ENCODE measurements at places on chromosomes 12 and 14.

GRCh38 chr12:9348906-9349518, 140.8 kb upstream of the PZP start:
- no peak for DNase-seq

DNA sequence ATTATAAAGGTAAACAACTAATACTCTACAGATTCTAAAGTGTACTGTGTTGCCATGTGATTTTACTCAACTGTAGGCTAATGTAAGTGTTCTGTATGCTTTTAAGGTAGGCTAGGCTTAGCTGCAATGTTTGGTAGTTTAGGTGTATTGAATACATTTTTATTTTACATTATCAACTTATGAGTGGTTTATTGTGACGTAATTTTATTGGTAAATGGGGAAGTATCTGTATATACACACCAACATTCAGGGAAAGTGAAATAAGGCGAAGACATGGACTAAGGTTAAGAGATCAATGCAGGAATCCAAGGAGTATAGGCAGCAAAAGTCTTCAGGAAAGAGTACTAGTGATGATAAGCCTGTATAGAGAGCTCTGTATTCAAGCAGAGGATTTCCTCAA, 365.8 kb upstream of the MGAT4C start:
- DNase-seq, result no peak

- DNase-seq, result no peak
Observed at GRCh38 chr12:48782457-48783395, 6.2 kb downstream of the ADCY6 start.

DNA sequence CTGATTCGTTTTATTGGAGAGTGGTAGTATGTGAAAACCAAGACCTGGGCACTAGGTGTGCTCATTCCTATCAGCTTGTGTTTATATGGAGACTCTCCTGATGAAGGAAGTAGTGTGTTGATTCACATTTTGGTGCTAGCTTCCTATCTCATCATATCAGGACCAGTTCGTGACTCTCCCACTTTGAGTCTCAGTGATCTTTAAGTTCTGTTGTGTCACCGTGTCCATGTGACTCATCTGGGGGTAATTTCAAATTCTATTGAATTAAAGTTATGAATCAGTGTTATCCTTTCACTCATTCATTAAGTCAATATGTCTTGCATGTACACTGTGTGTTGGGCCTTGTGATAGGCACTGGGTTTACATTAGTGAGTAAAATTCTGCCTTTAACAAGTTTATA, 180.2 kb downstream of the CACNA1C start:
- DNase-seq, result no peak

DNA sequence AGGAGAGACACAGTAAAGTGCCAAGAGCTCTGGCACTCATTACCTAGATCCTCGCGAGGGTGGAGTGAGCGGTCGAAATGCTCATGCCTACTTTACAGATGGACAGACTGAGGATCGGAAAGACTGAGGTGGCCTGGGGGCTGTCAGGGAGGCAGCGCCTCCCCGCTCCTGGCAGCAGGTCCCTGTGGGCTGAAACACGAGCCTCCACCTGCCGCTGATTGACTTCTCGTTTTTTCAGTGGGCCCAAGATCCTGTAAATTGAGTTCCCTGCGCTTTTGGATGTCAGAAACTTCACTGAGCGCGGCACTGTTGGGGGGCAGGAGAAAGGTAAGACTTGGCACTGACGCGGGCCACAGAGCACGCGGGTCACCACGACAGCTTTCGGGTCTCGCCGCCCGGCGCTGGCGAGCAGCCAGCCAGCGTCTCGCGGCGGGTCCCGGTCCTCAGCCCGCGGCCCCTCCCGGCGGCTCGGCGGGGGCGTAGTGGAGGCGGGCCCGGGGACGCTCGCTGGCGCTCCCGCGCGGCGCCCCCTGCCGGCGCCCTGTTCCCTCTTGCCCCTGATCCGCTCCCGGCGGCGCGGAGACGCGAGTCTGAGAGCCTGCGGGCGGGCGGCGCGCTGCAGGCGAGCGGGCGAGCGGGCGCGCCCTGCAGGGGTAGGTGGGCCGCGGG, 552 bp upstream of the SCN8A start:
- peak; percentile 5 for DNase-seq

- no peak for DNase-seq
Observed at GRCh38 chr12:125512541-125513298, 447.5 kb downstream of the AACS start.

DNA sequence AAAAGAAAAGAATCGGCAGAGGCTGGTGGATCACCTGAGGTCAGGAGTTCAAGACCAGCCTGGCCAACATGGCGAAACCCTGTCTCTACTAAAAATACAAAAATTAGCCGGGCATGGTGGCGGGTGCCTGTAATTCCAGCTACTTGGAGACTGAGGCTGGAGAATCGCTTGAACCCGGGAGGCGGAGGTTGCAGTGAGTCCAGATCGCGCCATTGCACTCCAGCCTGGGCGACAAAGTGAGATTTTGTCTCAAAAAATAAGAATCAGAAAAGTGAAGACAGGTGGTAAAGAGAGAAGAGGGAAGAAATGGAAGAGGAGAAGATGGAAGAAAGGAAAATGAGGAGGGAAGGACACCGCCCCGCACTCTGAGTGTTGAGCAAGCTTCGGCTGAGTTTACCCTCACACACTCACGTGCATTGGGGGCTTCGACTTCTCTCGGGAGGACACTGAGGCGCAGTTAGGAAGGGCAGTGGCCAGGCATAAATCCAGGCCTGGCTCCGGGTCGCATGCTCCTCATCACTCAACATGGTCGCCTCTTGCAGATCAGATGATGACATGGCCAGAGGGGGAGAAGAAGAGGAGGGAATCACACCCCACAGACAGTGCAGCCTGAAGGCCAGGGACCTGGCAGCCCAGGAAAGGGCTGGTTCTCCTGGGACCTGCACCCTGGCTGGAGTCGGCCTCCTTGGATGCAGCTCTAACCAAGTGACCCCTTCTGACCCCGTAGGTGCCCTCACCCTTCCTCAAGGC, 61.1 kb downstream of the PRMT8 start:
- DNase-seq, result no peak

- peak; percentile 94 for DNase-seq
Observed at GRCh38 chr14:92540472-92541048, 27.0 kb downstream of the RIN3 start.

DNA sequence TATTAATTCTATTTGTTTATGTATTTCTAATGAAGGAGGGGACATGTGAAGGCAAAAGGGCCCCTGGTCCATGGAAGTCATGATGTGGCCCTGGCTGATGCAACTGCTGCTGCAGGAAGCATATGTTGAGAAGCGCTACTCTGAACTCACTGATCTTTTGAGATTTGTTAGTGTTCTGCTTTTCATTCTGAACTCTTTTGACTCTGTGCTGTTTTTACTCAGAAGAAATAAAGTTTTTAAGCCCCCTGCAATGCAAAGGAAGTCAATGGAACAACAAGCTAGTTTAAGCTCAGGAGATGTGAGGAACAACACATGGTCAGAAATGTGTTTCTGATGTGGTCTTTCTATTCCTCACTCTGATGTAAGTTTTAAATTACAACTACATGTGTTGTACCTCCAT, 88.9 kb upstream of the BTG1 start:
- no peak for DNase-seq

DNA sequence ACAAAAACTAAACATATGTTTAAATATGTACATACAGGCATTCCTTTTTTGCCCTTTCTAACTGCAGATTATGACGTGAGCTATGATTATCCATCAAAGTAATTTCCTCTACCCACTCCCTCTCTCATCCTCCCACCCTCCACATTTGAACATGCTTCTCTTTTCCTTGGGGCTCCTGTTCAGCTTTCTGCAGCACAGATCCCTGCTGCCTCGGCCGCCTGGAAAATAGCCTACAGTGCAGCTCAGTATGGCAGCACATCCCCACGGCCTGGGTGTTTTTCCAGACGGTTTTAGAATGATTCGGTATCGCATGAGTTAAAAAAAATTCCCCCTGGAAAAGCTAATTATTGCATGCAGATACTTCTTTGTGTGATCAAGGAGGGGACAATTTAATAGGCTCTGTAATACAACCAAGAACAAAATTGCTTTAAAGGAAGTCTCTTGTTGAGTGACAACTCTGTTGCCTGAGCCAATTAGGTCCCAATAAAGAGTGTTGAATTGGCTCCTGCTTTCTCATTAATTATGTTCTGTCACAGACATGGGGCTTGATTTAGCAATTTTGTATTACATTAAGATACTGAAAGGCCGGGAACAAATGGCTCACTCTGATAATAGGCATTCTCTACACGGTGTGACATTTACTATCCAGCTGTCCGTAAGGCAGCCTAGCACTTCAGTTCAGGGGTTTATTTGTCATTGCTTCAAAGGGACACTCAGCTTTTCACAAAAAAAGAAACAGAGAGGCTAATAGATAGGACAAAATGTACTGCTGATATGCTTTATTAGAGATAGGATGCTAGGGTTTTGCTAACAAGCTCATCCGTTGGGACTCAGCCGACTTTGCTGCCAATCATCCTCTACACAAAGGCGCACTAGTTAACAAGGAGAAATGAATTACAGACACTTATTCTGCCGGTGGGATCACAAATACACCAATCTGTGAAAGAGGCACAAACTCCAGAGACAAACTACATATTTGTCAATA, 285.8 kb upstream of the G2E3 start:
- no peak for DNase-seq

DNA sequence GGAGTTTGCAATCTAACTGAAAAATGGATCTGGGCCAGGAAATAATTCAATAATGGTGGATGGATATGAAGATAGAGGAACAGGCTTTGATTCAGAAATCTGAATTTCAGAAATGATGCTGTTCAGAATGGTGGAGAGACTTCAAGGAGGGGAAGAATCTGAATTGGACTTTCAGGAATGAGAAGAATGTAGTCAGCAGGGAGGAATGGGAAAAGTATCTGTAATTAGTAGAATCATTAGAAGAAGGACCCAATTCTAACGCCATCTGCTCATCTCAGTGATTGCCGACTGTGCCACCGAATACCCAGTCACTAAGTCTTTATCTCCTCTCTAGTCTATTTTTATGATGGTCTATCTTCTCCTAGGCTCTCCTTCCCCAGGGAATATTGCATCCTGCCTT, 363.2 kb downstream of the GALC start:
- DNase-seq, result no peak

DNA sequence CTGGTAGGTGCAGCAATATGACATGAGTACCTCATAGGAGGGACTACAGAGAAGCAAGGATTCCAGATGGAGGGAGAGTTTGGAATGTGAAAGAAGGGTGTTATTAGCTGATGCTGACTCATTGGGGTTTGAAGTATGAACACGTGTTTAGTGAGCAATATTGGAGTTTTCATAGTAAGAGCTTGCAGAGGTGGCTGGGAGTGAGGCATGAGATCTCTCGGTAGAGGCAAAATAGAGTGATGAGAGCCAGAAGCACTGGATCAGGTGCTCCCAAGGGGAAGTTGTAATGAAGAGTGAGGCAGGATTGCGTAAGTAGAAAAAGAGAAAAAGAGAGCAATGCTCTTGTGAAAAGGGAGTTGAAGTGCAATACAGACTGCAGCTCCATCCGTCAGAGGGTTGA, 42.1 kb downstream of the MGST1 start:
- no peak for DNase-seq

GRCh38 chr12:4934407-4935035, 24.8 kb downstream of the KCNA1 start:
- no peak for DNase-seq

- DNase-seq, result no peak
Observed at GRCh38 chr14:75315144-75315543, 36.5 kb downstream of the FOS start.

GRCh38 chr14:23299211-23299957, 3.3 kb downstream of the PPP1R3E start:
- no peak for DNase-seq

GRCh38 chr12:123601602-123602489, at the start of gene DDX55:
TSS of gene DDX55 (plus strand) at chr12:123602099. CDS start at chr12:123602149, 50 bp downstream.
- DNase-seq, result peak; percentile 40

DNA sequence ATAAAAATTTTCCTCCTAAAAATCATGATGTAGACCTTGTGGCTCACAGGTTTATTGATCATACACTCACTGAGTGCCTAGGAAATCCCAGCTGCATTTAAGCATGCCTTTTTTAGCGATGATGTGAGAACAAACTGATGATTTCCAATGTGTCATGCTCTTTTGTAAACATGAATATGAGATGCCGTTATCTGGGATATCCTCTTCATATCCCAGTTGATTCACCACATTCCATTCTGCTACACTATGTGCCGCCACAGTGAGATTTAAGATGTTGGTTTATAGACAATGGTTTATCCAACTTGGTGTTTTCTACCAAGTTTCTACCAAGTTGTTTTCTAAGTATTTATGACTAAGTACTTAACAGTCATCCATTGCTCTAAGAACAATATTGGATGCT, 5.2 kb downstream of the OR4E1 start:
- no peak for DNase-seq

GRCh38 chr12:47818467-47819137, 1.1 kb downstream of the HDAC7 start:
- no peak for DNase-seq

DNA sequence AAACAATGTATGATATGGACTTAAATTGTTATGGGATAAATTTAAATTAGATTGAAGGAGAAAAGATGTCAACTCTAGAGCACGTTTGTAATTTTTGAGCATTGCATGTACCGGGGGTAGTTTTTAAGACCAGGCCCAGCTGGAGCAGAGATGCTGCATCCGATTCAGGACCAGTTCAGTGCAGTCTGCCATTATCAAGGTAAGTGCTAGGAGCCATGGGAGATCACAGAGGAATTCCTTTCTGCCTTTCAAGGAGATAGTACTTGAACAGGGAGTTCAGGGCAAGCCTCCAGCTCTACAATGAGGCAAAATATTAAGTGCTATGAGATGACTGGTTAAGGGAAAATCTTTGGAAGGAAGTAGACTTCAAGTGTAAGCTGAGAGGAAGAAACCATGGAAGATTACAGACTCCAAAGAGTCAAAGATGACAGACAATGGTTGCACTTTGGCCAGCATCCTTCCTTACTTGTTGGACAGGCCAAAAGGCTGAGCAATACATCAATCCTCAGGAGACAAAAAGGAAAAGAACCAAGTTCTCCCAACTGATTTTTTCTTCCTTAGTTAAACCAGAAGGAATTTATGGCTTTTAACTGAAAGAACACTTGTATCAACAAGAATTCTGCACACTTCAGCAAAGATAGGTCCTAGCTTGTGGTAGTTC, 113.2 kb upstream of the HIF1A start:
- DNase-seq, result no peak

GRCh38 chr12:88882662-88883061, 302.4 kb upstream of the KITLG start:
- no peak for DNase-seq

DNA sequence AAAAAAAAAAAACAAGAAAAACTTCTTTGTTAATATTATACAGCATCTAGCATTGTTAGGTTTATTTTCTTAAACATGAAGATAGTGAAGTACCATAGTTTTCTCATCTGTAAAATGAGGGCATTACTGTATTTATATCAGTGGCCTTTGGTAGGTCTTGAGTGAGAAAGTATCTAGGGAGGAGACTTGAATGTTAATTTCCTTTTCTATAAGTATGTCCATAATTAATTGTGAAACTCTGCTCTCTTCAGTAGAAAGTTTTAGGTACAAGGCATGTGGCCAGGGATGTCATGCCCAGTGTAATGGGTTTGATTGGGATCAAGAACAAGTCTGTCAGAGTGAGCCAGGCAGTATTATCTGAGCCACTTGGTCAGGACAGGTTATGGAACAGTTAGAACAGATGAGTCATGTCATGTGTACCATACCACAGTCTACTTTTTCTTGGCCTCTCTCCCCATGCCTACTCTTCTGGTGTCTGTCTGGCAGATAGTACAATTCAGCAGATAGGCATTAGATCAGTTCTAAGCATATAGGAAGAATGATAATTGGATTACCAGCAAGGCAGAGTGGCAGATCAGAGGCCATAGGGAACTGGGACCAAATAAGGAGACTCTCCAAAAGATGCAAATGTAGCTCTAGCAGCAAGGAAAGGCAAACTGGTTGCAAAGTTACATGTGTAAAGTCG, 30.4 kb downstream of the FBXO34 start:
- DNase-seq, result no peak

Measured in forelimb muscle (tissue), 1 donor.